ENCODE measurements at places on chromosomes 13 and 19. TPM values are rescaled to one million over a fixed set of nuclear protein-coding genes. Genes with fewer than 3 reads are reported as not detected.

DNA sequence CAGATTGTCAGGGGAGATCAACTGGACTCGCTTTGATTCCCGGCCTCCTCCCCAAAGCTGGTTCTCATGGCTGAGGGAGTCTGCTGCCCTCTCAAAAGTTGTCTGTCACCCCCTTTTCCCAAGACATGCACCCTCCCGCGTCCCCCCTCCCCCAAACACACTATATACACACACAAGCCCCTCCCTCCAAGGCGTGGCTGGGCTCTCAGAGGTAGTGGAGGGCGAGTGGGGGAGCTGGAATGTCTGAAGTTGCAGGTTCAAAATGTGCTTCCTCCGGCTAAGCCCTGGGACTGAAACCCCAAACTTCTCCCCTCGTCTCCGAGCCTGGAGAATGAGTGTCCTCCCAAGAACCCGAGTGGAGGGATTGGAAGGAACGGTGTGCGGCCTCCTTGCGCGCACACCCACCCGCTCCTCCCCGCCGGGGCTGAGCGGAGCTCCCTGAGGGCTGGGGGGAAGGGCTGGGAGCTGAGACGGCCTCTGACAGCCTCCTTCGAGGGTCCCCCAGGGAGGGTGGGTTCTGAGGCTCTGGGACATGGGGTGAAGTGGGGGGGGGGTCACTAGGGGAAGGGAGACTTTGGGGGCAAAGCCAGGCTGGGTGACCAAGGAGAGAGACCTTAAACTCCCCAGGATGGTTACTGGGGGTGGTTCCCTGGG lies 9.9 kb upstream of the MEIS3 start:
- H3K27me3 ChIP-seq: no peaks in the 10 kb centered on the region
- H3K27ac ChIP-seq: no peak overlapping the region
- 0 out of 2 replicates have a peak overlapping the region, but pooled peaks have one; percentile 55 for H3K4me3 ChIP-seq

- 0 out of 2 replicates have a peak, but pooled peaks cover 7% of the 10 kb centered on the region for H3K36me3 ChIP-seq
- H3K4me3 ChIP-seq: no peak overlapping the region
- no peak for DNase-seq
- H3K4me1 ChIP-seq: no peaks in the 10 kb centered on the region
Observed at GRCh38 chr13:77056382-77056781, 29.4 kb upstream of the FBXL3 start.

DNA sequence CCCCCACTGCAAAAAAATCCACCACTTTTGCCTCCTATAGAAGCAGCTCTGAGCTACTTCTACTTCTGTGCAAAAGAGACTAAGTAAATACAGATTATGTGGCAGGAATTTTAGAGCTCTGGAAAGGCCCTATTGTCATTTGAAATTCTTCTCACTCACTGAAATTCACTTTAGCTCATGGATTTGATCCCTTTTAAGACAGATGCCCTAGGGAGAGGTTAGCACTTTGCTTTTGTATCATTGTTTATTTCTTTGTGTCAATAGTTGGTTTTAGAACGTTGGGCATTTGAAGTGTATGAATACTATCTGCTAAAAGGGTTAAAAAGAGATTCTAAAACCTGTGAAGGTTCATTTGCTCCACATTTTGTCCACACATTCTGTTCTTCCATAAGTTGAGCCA lies 528.7 kb downstream of the GPC6 start:
- no peak for DNase-seq
- no peak overlapping the region for H3K4me3 ChIP-seq
- no peak overlapping the region for H3K27ac ChIP-seq
- no peaks in the 10 kb centered on the region for H3K27me3 ChIP-seq

DNA sequence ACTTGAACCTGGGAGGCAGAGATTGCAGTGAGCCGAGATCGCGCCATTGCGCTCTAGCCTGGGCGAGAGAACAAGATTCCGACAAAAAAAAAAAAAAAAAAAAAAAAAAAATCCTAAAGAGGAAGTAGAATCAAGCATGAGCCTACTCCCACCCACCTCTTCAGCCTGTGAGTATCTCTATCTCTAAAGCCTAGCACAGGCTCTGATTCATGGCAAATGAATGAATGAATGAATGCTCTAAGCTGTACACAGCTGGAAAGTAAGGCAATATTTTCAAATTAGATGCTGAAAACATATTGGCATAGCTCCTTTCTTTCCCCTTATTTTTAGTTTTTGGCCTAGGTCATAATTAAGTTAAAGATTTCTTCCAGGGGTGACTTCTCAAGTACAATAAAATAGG lies 35.7 kb upstream of the FAM216B start:
- no peak for DNase-seq
- H3K27ac ChIP-seq: no peak overlapping the region
- no peaks in the 10 kb centered on the region for H3K36me3 ChIP-seq
- H3K4me1 ChIP-seq: 0 out of 2 replicates have a peak, but pooled peaks cover 2% of the 10 kb centered on the region
- H3K27me3 ChIP-seq: 0 out of 2 replicates have a peak, but pooled peaks cover 3% of the 10 kb centered on the region

- DNase-seq: no peak
- no peaks in the 10 kb centered on the region for H3K36me3 ChIP-seq
- peaks cover 9% of the 10 kb centered on the region for H3K27me3 ChIP-seq
- H3K4me3 ChIP-seq: no peak overlapping the region
Observed at GRCh38 chr19:30144242-30144758, 202.3 kb downstream of the URI1 start.

DNA sequence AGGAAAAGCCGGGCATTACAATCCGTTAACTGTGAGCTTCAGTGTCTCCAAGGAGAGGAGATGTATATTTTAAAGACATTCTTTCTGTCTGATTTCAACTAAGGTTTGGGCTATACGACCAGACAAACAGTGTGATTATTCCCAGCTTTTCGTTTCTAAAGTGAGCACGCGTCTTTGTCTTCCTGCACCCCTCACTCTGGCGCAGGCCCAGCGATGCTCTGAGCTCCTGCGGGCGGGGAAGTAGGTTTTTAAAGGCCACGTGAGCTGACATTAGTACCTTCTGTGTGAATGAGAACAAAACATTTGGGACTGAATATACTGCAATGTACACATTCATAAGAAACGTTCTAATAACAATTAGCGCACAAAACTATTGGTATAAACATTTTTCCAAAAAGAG lies 15.3 kb upstream of the RANBP3 start:
- no peaks in the 10 kb centered on the region for H3K4me1 ChIP-seq
- no peaks in the 10 kb centered on the region for H3K36me3 ChIP-seq
- no peak for DNase-seq
- H3K4me3 ChIP-seq: no peak overlapping the region
- no peak overlapping the region for H3K27ac ChIP-seq

GRCh38 chr13:65914716-65915115 lies 1315.4 kb downstream of the PCDH9 start:
- no peak overlapping the region for H3K4me3 ChIP-seq
- no peak overlapping the region for H3K27ac ChIP-seq
- H3K4me1 ChIP-seq: peaks cover 20% of the 10 kb centered on the region
- no peaks in the 10 kb centered on the region for H3K27me3 ChIP-seq

DNA sequence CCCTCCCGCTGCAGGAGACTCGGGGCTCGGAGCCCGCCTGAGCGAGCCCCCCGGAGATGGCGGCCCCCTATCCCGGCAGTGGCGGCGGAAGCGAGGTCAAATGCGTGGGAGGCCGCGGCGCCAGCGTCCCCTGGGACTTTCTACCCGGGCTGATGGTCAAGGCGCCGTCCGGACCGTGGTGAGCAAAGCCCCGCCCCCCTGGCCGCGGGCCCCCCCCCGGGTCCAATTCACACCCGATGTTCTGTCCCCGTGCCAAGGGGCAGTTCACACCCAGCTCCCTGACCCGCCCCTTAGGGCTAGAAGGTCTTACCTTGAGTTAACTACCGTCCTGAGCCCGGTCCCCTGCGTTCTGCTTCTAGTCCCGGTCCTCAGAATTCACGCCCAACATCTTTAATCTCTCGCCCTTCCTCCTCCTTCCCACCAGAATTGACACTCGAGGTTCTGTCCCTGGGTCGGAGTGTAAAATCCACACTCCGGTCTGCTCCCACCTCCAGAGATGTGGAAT lies 1.4 kb downstream of the NPAS1 start:
- peaks cover 3% of the 10 kb centered on the region for H3K4me1 ChIP-seq
- DNase-seq: no peak
- no peak overlapping the region for H3K27ac ChIP-seq
- peak overlapping the region; percentile 63 for H3K4me3 ChIP-seq

DNA sequence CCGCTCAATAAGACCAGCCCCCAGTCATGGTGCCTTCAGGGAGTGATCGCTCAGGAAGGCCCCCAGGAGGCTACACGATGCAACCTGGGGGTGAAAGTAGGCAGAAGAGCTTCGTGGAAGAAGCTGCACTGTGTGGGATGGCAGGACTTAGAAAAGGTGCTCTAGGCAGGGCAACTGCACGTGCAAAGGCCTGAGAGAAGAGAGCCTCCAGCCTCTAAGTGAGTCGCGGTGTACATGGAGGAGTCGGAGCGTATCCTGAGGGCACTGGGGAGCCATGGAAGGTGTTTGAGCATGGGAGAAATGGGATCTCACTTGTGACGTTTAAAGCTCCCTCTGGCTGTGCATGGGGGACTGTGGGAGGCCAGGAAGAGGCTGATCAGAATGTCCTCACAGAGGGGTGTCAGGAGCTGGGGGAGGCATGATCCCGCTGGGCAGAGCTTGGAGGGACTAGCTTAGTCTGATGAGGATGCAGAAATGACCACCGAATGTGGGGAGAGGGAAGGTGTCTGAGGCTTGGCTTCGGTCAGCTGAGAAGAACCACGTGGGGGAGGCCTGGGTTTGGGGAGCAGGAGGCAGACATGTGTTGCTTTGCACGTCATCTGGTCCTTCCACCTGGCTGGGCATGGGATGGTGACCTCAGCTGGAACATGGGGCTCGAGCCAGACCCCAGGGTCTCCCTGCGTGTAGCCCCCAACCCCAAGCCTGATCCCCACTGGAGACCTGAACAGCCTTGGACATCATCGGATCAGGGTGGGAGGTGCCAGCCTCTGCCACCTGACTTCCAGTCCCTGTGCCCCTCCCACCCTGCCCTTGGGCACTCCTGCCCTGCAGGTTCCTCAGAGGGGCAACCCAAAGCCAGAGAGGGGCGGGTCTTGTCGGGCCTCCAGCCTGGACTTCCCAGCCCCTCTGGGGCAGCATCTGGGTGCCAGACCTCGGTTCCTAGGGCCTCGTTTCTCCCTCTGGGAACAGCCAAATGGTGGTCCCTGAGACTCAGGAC lies 1.1 kb downstream of the APC2 start:
- peaks cover 18% of the 10 kb centered on the region for H3K4me1 ChIP-seq
- H3K27me3 ChIP-seq: no peaks in the 10 kb centered on the region
- H3K4me3 ChIP-seq: no peak overlapping the region
- H3K27ac ChIP-seq: no peak overlapping the region
- H3K36me3 ChIP-seq: no peaks in the 10 kb centered on the region

- DNase-seq: no peak
- no peaks in the 10 kb centered on the region for H3K4me1 ChIP-seq
- H3K36me3 ChIP-seq: no peaks in the 10 kb centered on the region
- no peaks in the 10 kb centered on the region for H3K27me3 ChIP-seq
- no peak overlapping the region for H3K4me3 ChIP-seq
- H3K27ac ChIP-seq: no peak overlapping the region
Observed at GRCh38 chr13:73865027-73865426, 269.2 kb downstream of the KLF12 start.

Gene PLK5
- total RNA-seq: not detected

Gene ZNF235
- 5.7 TPM for total RNA-seq

Gene HSPB6
- 0.93 TPM for total RNA-seq

Gene NALCN
- total RNA-seq: not detected

Gene TINCR
- 6.1 TPM for total RNA-seq

Data from HCT116 (cell line).